MCF 10A (cell line): ENCODE measurements at places on chromosomes 11 and 22. TPM values are rescaled to one million over a fixed set of nuclear protein-coding genes. Genes with fewer than 3 reads are reported as not detected.

The OR8G5 gene
- total RNA-seq: not detected in 2 replicates

The SNU13 gene
- 280 and 286 TPM in 2 replicates for total RNA-seq

The RNH1 gene
- 288 TPM in 2 replicates for total RNA-seq

The ARHGAP20 gene
- not detected in 2 replicates for total RNA-seq

The OR5I1 gene
- not detected in 2 replicates for total RNA-seq

DNA sequence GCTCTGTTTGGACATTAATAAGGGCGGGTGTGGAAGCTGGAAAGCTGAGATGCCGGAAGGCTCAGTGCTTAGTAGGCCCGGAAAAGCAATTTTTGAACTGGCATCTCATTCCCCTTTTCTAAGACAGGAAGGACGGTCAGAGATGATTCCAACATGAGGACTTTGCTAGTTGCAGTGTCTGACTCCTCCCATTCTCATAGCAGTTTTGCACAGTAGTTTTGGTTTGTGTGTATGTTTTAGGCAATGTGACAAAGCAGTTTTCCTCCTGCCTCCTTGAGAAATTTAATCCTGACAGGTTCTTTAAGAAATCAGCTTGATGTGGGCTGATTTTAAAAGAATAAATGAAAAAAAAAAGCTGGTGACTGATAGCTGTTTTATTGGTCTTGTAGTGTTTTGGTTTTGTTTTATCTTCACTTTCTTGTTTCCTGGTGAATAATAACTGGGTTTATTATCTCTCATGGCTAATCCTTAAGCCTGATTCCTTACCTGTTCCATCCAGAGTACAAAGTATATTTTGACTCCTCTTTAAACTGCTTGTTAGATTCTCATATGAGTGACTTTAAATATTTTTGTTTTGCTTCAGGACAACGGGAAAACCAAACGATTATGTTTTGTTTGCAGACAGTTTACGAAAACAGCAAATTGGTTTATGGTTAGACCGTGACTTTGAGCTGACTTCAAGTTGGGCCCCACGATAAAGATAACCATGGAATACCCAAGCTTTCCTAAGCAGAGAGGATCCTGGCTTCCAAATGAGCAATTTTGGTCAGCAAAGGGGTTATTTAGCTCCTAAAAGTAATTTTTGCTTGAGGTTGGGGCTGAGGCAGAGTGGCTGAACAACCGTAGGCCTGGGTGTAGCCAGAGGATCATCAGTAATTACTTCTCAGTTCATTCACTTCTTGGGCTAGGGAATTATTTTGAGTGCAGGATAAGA lies 3.4 kb downstream of the PTPRJ start:
- no peak overlapping the region for H3K4me3 ChIP-seq
- H3K27me3 ChIP-seq: peaks cover 12% of the 10 kb centered on the region
- H3K4me1 ChIP-seq: peaks cover 3% of the 10 kb centered on the region
- no peak for DNase-seq
- no peak overlapping the region for H3K27ac ChIP-seq

DNA sequence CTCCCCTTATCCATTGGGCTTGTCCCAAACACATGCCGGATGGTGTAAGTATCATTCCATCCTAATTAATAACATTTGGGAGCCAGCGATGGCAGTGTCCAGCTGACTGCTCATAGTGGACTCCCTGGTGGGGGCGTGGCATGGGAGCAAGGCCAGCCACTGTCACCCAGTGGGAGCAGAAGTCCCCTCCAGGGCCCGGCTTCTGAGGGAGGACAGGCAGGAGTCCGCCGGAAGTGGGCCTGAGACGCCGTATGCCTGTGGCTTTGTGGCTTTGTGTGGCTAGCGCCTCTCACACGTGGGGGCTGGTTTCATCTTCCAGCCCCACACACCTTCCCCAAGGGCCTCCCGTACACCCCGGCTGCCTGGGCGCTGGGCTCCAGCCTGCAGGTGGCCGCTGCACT lies 124.5 kb downstream of the KCNQ1 start:
- no peaks in the 10 kb centered on the region for H3K4me1 ChIP-seq
- H3K27ac ChIP-seq: no peak overlapping the region
- DNase-seq: no peak
- H3K36me3 ChIP-seq: no peaks in the 10 kb centered on the region
- H3K4me3 ChIP-seq: no peak overlapping the region

GRCh38 chr11:15629690-15630321 lies 515.1 kb downstream of the INSC start:
- H3K36me3 ChIP-seq: peaks cover 6% of the 10 kb centered on the region
- H3K4me1 ChIP-seq: peaks cover 7% of the 10 kb centered on the region

DNA sequence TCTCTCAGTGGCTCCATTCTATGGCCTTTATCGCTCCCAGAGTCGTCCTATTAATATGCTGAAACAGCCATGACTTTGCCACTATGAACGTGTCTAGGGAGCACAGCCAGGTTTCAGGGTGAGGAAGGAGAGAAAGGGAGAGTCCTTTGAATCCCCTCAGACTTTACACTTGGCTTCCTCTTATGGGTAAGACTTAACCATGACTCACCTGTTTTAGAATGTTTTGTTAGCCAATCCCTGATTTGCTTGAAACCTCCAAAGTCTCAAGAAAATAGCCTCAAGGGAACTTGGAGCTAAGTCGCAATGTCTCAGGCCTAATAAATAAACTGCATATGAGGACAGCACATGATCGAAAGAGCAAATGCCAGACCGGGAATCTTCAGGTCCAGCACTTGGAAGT lies 131.2 kb upstream of the RCN1 start:
- H3K27ac ChIP-seq: no peak overlapping the region
- no peak overlapping the region for H3K4me3 ChIP-seq
- DNase-seq: peak; percentile 63
- no peaks in the 10 kb centered on the region for H3K27me3 ChIP-seq

GRCh38 chr11:57092028-57092698 lies 89.6 kb upstream of the LRRC55 start:
- H3K4me3 ChIP-seq: no peak overlapping the region
- no peak for DNase-seq
- no peaks in the 10 kb centered on the region for H3K27me3 ChIP-seq
- no peaks in the 10 kb centered on the region for H3K36me3 ChIP-seq
- H3K4me1 ChIP-seq: no peaks in the 10 kb centered on the region
- H3K27ac ChIP-seq: no peak overlapping the region

GRCh38 chr11:58845386-58845785 lies 882 bp upstream of the GLYATL2 start:
- H3K27ac ChIP-seq: no peak overlapping the region
- no peaks in the 10 kb centered on the region for H3K27me3 ChIP-seq
- DNase-seq: no peak
- H3K36me3 ChIP-seq: peaks cover 4% of the 10 kb centered on the region

DNA sequence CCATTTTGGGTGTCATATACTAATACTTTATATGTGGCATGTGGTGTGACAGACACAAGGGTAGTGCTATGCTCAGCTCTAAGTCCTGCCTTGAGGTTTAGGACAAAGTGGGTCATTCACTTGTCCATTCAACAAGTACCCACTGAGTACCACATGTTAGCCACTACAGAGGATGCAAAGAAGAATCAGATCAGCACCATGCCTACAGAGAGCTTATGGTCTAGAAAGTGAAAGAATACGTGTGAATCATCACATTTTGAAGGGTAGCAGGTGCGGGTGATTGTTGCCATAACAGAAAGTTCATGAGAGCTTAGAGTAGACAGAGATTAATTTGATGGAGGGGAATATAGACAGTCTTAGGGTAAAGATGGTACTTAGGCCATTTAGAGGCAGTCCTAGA lies 18.3 kb downstream of the CLMP start:
- H3K36me3 ChIP-seq: peaks cover 15% of the 10 kb centered on the region
- no peaks in the 10 kb centered on the region for H3K27me3 ChIP-seq

- H3K27ac ChIP-seq: no peak overlapping the region
- H3K4me1 ChIP-seq: no peaks in the 10 kb centered on the region
- no peak overlapping the region for H3K4me3 ChIP-seq
- H3K27me3 ChIP-seq: no peaks in the 10 kb centered on the region
Observed at GRCh38 chr11:131504199-131504949, 134.0 kb downstream of the NTM start.
